ENCODE measurements at places on chromosomes 2 and 18.
A peak's percentile ranks its signal among the peaks of the same experiment; 100 is the strongest.

DNA sequence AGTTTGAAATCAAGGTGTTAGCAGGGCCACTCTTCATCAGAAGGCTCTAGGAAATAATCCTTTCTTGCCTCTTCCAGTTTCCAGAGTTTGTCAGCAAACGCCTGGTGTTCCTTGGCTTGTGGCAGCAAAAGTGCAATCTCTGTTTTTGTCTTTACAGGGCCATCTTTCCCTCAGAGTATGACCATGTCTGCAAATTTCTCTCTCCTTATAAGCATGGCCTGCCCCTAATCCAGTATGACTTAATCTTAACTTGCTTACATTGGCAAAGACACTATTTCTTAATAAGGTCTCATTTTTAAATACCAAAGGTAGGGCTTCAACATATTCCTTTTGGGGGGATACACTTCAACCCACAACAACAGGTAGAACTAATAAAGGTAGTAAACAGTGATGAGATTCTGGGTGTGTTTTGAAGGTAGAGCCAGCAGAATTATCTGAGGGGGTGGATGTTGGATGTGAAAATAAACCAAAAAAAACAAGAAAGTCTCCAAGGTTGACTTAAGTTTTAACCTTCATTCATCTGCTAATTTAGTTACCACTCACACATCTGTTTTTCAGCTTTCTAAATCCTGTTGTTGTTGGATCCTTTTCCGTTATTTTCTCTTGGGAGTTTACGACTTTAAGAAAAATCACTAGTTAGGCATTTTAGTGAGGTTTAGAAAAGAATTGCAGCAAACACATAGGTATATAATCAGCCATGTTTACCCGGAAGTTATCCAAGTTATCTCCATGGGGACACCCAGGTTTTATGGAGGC, 234.4 kb upstream of the FIGN start:
- no peak for ATAC-seq

GRCh38 chr2:57698935-57699449, 347.6 kb upstream of the VRK2 start:
- ATAC-seq: no peak

GRCh38 chr2:119256582-119256921, 32.9 kb downstream of the STEAP3 start:
- no peak for ATAC-seq

DNA sequence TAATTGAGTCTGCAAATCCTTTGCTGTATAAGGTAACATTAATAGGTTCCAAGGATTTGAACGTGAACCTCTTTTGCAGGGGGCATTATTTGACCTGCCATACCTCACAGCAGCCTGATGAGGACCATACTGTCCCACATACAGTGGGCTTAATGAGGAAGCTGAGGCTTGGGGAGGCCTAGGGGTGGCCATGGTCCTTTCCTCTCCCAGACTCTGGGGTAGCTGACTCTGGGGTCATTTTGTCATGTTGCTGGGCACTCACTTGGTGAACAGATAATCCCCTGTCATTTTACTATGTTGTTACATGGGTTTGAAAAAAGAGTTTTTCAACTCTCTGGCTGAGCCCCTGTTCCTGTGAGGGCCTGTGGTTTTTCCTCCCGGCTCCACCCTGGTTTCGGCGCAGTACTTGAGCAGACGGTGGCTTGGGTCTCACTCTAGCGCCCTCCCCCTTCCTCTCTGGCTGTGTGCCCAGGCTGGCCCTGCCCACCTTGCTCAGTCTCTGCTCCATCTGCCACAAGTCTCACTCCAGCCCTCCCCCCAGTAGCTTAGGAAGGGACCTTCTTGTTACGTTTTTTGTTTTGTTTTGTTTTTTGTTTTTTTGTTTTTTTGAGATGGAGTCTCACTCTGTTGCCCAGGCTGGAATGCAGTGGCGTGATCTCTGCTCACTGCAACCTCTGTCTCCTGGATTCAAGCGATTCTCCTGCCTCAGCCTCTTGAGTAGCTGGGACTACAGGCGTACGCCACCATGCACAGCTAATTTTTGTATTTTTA, 21.0 kb downstream of the INPP4A start:
- peak; percentile 13 for ATAC-seq

DNA sequence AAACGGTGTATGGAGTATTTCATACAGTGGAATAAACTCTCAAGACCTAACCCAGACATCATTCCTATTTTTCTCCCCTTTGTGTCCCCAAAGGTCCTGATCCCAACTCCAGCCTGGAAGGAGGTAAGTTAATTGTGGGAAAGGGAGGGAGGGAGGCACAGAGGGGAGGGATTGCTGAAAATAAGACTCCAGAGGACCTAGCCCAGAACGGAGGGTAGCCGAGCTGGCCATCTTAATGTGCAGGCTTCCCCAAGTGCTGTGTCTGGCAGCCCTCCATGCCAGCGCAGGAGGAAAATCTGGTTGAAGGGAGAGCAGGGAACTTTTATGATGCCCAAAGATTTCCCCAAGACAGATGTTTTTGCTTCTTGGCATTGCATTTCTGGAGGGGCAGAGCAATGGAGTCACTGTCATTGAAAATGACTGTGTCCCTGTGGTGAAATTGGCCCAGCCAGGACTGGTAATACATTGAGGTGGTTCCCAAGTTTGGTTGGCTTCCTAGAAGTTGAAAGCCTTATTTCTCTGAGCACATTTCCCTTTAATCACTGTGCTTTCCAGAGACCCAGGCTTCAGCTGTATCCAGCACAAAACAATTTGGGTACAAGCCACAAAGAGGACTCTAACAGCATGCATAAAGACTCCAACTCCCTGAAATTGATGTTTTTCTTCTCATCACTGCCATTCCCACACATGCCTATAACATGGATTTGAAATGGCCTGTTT, 202.7 kb downstream of the AGPS start:
- ATAC-seq: no peak

- no peak for ATAC-seq
Observed at GRCh38 chr2:44663471-44664073, 277.9 kb upstream of the SIX3 start.

- peak; percentile 90 for ATAC-seq
Observed at GRCh38 chr2:175606010-175606841, 395.8 kb downstream of the LNPK start.

DNA sequence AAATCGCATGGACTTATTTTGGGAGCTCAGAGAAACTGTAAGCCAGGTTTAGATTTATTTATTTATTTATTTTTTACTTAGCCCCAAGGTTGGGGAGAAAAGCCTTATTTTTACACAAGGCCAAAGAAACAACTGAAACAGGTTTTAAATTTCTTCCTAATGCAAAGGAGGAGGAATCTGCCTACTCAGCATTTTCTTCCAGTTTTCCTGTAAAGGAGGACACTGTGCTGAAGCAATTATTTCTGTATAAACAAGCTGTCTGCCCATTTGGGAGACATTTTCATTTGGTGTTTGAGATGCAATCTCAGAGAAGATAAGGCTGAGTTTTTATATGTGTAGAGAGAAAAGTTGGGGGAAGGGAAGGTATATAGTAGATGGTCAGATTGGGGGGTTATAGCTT, 125.0 kb downstream of the ETAA1 start:
- ATAC-seq: no peak

DNA sequence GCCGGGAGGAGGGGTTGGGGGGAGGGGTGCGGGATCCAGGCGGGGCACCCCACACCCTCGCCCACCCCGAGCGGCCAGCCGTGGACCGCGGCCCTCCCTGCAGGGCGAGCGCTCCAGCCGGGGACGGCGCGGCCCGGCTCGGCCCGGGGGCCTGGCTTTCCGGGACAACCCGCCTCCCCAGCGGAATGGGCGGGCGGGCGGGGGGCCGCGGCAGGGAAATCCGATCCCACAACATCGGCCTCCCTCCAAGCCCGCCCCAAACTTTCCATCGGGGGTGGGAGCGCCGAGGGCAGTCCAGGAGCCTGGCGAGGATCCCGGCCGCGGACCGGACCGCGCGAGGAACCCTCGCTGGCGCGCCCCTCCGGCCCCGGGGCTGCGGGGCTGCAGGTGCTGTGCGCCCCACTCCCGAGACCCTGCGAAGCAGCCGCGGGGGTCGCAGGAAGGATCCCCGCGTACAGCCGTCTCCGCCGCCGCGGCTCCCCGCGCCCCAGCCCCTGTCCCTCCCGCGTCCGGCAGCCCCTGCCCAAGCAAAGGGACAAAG, 529 bp downstream of the SEMA4C start:
- peak; percentile 59 for ATAC-seq

GRCh38 chr18:63312019-63312409, 7.6 kb downstream of the BCL2 start:
- ATAC-seq: no peak

- ATAC-seq: no peak
Observed at GRCh38 chr2:239278361-239278760, 122.5 kb downstream of the HDAC4 start.

- ATAC-seq: no peak
Observed at GRCh38 chr2:83561592-83561991, 897.5 kb downstream of the SUCLG1 start.

DNA sequence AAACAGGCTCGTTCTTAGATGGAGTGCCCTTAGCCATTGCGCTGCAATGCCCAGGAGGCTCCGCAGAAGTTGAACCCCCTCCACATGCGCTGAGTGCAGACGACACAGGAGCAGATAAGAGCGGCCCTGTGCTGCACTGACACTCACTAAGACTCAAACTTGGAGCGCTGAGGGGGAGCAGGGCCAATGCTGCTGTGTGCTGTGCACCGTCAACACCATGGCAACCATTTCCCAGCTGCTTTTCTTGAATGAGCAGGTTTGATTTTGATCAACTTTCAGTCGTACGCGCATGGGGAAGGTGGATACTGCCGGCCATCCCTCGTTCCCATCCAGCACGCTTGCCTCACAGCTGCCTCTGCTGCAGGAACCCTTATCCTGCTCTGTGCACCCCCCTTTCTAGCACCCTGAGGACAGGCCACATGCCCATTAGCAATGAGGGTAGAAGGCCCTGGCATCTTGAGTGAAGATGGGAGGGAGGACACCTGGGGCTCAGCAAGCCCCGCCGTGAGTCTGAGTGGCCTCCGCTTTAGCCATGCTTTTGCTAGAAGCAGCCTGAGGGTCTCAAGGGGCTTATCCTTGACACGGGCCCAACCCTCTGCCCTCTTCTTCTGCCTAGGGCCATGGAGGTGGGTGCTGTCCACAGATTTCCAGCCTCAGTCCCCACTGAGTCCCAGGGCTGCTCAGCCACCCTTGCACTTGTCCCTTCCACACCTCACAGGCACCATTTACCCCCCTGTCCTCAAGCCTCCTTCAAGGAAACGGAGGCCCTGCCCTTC, 271.9 kb downstream of the PHLPP1 start:
- peak; percentile 66 for ATAC-seq

DNA sequence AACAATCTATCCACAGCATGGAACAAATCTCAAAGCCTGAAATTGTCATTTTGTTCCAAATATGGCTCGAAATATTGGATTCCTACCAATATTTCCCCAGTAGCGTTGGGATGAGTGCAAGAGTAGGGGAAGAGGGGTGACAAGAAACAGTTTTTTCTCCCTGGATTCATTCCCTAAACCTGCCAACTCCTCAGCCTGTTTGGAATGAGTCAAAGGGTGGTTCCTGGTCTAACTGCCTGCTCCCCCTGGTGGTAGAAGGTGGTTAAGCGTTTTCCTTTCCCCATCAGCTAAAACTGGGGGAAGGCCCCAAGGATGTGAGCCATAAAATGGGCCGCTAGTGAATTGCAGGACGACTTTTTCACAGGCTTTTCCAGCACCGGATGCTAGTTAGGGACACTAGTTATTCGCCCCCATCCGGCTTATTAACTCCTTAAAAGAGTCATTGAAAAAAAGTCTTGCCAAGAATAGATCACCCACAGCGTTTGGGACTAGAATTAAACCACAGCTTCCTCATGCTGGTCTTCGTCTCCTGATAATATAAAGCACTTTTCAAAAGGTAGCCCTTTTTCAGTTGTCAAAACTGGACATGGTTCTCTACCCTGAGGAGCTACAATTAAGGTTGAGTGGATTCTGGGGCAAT, 72.5 kb downstream of the DHRS9 start:
- peak; percentile 78 for ATAC-seq

GRCh38 chr2:191845248-191845715, 1.6 kb downstream of the CAVIN2 start:
- peak; percentile 19 for ATAC-seq

DNA sequence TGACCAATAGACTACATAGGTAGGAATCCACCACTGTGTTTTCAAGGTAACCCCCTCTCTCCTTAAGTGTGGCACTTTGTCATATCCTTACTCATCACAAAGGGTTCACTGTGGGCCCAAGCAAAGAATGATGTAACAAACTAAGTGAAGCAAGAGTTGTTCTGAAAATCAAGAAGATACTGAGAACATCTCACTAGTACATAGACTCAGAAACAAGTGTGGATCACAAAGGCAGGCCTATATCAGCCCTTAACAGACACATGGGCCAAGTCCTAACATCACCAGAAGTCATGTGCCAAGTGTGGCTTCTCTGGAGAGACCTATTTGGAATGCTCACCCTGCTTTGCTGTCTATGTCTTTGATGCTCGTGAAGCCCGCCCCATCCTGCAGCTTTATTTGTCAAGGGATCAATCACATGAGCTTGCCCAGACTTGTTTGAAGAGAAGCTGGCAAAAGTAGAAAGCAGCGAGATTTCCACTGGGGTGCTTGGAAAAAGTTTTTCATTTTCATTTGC, 131.2 kb upstream of the TTC39C start:
- no peak for ATAC-seq

DNA sequence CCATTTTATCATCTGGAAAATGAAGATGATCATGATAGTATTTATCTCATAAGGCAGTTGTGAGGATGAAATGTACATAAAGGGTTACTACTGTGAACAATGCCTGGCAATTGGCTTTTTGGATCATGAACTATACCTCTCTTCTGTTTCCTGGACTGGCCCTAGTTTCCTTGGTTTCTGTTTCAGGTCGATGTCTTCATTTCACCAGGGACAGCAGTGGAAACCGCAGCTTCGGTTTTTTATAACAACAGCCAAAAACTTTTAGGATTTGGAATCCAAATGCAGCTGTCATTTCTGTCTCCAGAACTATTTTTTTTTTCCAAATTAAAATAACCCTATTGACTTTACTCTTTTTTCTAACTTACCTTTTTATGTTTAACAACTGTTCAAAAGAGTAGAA, 425.1 kb downstream of the RND3 start:
- no peak for ATAC-seq

GRCh38 chr2:100765481-100765880, 54.5 kb upstream of the NPAS2 start:
- ATAC-seq: no peak

GRCh38 chr18:51195451-51196117, 1.9 kb downstream of the MEX3C start:
- ATAC-seq: no peak

DNA sequence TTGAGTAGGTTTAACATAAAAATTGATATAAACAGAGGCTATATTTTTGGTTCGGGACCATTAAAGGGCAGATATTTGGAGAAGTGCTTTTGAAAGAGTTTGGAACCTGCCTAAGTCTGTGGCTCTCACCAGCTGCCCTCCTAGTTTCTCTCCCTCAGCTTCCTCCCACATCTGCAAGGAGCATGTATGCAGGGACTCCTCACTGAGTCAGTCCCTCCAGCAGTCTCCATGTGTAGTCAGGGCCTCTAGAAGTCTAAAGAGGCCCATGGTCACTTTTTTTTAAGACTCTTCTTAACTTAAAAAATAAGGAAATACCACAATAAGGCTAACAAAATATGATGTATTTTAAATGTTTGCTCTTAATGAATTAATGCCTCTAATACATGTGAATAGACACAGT, 220.0 kb upstream of the TANK start:
- ATAC-seq: no peak

All from motor neuron (in vitro differentiated cells).